ENCODE measurements at places on chromosomes 12 and 14.

DNA sequence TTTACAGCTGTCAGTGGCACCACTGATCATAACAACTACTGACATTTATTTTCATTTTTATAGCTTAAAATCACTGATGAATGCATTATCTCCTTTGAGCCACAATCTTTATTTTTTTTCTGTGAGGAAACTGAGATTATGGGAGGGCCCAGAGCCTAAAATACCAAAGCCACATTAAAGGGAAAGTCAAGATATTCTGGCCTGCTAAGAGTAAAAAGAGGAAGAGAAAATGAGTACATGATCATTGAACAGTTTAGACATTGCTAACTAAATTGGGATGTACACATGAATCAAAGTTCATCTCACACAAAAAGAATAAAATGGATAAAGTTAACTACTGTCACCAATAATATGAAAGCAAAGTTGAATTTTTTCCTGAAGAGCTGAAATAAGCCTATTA lies 170.5 kb upstream of the GARIN2 start:
- no peak for DNase-seq

GRCh38 chr12:6925540-6926279 lies 2.0 kb upstream of the ATN1 start:
- DNase-seq = peak; percentile 48

- no peak for DNase-seq
Measured at GRCh38 chr14:27958757-27959156, 807.8 kb upstream of the FOXG1 start.

DNA sequence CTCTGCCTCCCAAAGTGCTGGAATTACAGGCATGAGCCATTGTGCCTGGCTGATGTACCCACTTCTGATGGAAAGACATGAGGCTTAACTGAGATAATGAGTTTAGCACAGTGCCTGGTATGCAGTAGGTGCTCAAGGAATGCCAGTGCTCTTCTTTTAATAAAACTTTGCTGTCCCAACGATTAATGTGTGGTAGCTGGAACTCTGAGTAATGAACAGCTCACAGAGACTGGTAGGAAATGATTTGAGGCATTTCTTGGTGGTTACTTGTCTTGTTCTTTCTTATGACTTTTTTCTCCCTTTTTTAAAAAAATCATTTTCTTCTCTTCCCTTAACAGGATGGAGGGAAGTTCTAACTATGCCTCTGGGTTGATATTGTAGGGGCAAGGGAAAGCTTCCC lies 235.7 kb upstream of the PWP1 start:
- no peak for DNase-seq

DNA sequence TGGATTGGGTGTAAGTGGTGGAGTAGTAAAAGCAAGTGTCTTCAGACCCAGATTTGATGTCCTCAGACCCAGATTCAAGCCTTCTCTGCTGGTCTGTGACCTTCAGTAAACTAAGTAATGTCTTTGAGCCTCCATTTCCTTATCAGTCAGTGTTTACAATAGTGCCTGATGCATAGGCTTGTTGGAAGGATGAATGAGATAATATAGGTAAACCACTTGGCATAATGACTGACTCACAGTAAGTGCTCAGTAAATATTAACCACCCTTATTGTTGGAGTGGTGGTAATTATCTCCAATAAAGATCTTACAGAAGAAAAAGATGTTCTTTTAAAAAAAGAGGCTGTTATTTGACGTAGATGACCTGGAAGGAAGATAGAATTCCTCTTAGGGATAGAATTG lies 86.2 kb downstream of the IGF1 start:
- DNase-seq = no peak

GRCh38 chr12:104319918-104320626 lies 16.5 kb downstream of the EID3 start:
- no peak for DNase-seq

- no peak for DNase-seq
Measured at GRCh38 chr12:91556909-91557308, 374.3 kb upstream of the DCN start.

- DNase-seq = no peak
Measured at GRCh38 chr12:50928392-50928791, 24.0 kb upstream of the HIGD1C start.

DNA sequence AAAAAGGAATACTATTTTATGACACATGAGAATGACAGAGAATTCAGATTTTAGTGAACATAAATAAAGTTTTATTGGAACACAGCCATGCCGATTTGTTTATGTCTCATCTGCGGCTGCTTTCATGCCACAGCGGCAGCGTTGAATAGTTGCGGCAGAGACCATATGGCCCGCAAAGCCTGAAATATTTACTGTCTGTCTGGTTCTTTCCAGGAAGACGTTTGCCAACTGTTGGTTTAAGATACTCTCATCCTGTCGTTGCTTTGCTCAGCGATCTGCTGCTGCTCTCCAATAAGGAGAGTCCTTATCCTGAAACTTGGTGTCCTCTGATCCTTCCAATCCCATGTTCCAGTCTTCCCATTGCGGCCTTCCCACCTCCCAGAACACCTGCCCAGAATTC lies 89.9 kb downstream of the SLC24A4 start:
- DNase-seq = no peak

- no peak for DNase-seq
Measured at GRCh38 chr12:25119020-25119419, 75.9 kb downstream of the DNAI7 start.

GRCh38 chr14:65564370-65564769 lies 151.8 kb downstream of the FUT8 start:
- no peak for DNase-seq

- no peak for DNase-seq
Measured at GRCh38 chr14:101577221-101577909, 16.1 kb downstream of the DIO3 start.

GRCh38 chr14:78242086-78242485 lies 71.9 kb downstream of the NRXN3 start:
- no peak for DNase-seq

GRCh38 chr12:28108599-28108998 lies 81.7 kb upstream of the CCDC91 start:
- no peak for DNase-seq

GRCh38 chr12:44875954-44876543 lies at the start of gene NELL2:
Gene NELL2, minus strand, starts transcription at chr12:44876315. Its CDS starts 446 bp downstream, at chr12:44875869.
- no peak for DNase-seq

DNA sequence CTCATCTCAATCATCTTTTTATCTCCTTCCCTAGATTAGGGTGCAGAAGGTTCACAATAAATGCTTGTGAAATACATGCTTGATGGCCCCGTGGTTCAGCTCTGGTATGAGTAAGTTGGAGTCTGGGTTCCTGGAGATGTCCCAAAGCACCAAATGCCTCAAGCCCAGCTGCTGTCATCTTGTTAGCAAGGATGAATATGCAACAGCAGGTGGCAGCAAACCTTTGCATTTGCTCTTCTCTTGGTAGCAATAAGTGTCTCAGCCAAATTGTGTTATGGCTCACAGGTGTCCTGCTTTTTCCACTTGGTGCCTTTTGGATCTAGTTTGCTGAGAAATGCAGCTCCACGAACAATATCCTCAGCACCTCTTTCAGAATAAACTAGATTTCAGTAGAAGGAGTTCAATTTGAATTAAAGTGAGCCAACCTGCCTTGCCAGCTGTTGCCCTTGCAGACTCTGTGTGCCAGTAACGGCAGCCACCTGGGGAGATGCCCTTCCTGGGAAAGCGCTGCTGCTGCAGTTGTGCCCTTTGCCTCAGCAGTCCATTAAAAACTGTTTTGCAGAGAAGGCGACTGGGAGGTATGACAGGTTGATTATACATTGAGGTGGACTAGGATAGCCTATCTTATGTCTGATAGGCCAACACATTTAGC lies 417.3 kb downstream of the SNAPC1 start:
- no peak for DNase-seq

DNA sequence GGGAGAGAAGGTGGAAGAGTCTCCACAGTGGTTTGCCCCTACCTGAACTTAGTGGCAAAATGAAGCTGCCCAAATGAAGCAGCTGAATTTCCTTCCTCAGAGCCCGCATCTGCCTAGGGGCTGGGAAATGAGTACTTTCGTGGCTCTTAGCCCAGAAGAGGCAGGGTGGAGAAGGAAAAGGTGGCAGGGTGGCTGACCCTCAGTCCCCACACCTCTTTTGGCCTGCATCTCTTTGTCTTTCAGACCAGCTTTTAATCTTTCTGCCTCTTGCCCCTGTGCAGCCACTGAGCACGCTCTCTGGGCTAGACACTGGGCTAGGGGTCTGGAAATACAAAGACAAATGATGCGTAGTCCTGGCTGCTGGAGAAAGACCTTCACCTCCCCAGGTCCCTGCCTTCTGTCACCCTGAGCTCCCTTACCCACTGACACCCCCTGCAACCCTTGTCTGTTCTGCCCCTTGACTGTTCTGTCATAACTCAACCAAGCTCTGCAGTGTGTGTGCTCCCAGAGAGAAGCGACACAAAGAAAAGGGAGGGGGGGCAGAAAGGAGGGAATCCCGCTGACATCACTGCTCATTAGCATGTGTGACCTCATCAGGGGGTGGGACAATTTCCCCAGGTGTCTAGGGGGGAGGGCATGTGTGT lies 371 bp upstream of the REM2 start:
- DNase-seq = no peak

DNA sequence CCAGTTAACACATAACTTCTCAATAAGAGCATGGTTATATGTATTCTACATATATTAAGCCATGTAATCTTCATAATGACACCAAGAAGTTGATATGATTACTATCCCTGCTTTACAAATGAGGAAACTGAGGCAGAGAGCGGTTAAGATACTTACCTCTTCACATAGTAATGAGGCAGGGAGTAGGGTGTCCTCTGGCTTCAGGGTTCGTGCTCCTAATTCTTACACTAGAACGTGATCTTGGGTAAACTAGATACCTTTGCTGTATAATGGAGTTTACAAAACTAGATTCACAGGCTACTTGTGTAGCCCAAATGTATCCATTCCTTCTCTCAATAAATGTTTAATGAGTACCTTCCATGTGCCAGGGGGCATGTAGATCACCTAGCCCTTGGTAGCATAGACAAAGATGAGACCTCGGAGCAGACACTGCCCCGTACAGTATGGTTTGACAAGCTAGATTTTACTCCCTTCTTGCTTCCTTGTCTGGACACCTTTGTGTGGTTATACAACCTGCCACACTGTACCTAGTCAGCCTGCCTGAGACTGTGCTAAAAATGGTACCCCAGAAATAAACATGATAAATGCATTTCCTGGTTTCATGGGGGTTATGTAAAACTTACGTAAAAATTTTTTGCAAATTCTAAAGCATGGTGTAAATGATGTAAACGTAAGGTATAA lies 991.8 kb downstream of the VRK1 start:
- DNase-seq = no peak

GRCh38 chr12:44673811-44674210 lies 202.3 kb downstream of the NELL2 start:
- no peak for DNase-seq

DNA sequence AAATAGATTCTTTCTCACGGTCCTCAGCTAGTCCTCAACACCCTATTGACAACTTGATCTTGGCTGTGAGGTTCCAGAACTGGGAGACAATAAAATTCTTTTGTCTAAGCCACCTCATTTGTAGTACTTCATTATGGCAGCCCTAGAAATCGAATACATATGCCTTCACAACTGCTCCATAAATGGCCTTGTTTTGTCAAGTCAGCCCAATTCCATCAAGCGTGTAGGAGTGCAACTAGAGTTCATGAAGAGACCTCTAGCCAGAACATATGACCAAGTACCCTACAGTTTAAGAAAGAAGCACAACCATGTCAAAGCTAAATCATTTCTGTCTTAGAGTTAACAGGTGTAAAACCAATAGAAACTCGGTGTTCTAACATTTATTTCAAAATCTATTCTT lies 45.0 kb upstream of the PLEKHA5 start:
- DNase-seq = no peak

DNA sequence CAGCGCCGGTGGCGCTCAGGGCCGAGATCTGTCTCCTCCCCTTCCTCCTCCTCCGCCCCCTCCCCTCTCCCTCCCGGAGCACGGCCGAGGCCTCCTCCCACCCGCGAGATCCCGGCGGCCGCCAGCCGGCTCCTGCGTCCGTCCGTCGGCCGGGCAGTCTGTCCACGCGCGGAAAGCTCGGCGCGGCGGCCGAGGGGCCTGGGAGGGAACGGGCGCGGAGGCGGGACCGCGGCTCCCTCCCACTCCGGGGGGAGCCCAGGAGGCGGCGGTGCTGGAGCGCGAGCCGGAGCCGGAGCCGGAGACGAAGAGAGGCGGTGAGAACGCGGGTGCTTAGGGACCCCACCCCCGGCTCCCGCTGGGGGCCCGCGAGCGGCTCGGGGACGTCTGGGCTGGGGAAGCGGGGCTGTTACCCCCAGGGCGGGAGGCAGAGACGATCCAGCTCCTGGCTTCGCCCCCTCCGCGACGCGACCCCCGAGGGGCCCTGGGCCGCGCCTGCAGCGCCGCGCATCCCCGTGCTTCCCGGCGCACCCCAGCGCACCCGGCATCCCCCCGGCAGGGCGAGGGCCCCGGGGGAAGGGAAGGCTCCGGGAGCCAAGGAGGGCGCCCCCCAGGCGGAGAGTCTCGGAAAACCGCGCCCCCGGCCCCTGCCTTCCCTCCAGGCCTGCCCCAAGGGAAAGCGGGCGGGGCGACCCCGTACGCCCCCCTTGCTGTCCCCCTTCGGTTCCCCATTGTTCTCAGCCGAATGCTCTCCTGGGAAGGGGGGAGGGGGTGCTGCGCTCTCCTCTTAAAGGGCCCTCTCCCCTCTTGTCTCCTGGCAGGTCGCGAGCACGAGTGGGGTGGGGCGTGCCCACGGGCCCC lies at the start of gene DTX1:
TSS of gene DTX1 (plus strand) at position 100 of the 858 bp plus-strand sequence. CDS start 1,463 bp downstream, outside the sequence.
- no peak for DNase-seq

- no peak for DNase-seq
Measured at GRCh38 chr12:124667506-124668326, 100.3 kb upstream of the NCOR2 start.

GRCh38 chr14:61836184-61836583 lies 74.0 kb downstream of the SNAPC1 start:
- DNase-seq = no peak

- no peak for DNase-seq
Measured at GRCh38 chr12:131507094-131507493, 203.8 kb upstream of the SFSWAP start.

DNA sequence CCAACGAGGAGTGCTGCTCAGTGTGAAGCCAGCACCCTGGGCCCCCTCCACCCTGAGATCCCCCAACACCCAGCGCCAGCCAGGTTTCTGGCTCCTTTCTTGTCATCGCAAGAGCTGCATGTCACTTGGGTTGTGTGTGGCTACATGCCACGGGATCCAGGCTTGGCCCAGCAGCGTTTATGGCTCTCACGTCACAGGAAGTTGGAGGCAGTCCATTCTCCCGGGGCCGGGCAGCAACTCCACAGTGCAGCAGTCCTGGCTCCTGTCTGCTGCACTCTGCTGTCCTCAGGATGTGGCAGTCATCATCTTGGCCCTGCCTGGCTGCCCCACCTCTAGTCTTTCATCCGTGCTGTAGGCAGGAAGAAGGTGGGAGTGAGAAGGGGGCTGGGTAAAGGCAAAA lies 78.3 kb downstream of the AACS start:
- no peak for DNase-seq

- no peak for DNase-seq
Measured at GRCh38 chr12:823028-823698, 70.8 kb downstream of the WNK1 start.

- no peak for DNase-seq
Measured at GRCh38 chr12:115934046-115934445, 343.4 kb downstream of the MED13L start.
